ENCODE measurements at places on chromosomes 4 and X.

- DNase-seq = no peak
Observed at GRCh38 chr4:93127489-93127888, 701.1 kb upstream of the ATOH1 start.

DNA sequence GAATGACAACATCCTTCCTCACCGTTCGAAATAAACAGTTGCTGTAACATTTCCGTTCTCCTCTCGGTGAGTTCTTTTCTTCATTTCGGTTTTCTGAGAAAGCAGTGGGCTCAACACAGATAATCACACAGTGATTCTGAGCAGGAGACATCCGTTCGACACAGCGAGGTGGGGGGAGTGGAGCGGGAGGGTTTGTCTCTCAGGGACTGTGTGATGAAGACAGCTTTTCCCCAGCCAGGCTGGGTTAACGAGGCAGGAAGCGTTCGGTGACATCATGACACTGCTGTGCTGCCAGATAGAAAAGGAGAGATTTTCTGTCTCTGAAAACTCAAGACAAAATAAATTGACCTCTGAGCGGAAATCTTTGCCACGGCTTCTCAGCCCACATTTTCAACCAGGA, 119.3 kb downstream of the CRLF2 start:
- no peak for DNase-seq

DNA sequence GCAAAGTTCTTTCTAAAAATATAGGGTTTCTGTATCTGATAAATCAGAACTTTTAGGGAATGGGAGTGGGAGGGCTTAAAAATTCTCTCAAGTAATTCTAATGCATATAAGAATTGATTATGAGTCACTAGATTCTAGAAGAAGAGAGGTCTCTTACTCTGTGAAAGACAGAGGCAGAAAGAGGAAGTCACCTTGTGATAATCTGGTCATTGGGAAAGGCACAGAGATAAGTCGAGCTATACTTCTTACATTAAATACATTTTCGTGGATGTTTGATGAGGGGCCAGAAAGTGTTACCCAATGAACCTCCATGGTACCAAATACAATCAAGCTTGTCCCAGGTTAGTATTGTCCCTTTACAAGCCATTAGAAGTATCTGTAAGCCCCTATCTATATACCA, 134.4 kb downstream of the MAD2L1 start:
- no peak for DNase-seq

- DNase-seq = peak; percentile 71
Observed at GRCh38 chrX:13428053-13428786, 108.4 kb upstream of the ATXN3L start.

DNA sequence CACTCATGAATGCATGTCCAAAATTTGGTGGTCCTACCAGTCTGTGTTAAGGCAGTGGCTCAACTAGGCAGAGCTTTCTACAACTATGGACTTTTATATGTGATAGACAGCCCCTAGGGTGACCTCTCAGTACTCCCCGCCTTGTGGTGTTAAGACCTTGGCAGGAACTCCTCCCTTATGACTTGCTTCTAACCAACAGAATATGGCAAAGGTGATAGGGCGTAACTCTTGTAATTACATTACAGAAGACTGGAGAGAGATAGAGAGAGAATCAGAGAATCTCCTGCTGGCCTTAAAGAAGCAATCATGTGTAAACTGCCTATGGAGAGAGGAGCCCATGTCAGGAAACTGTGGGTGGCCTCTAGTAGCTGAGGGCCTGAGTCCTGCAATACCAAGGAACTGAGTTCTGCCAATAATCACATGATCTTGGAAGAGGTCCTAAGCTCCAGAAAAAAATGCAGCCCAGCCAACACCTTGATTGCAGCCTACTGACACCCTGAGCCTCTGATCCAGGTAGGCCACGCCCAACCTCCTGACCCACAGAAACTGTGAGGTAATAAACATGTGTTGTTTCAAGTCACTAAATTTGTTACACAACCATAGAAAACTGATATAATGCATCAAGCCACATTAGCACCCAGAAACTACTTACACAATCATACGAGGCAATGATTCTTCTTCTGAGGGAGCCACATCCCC, 68.9 kb downstream of the INPP4B start:
- DNase-seq = no peak

DNA sequence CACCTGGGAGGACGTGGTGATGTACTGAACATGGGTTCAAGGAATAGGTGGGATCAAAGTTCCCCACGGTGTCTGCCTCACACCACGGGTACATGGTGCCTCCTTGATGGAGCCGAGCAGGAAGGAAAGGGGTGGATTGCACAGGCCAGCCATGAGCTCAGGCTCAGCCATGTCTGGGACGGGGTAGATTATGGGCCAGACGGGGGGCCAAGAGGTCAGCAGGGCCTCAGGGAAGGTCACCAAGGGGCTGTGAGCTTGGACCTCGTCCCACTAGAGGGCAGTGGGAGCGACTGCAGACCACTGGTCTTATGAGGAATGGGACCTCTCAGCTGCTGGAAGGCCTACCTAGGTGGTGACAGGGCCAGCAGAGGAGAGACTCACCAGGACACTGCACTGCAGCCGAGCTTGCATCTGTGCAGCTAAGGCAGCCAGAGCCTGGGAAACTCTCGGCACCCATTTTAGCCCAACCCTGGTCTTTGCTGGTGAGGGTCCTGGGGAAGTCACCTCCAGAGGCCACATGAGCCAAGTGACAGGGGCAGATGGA, 38.4 kb downstream of the JAKMIP1 start:
- DNase-seq = no peak

GRCh38 chr4:22456291-22456690, 59.6 kb downstream of the ADGRA3 start:
- no peak for DNase-seq

- no peak for DNase-seq
Observed at GRCh38 chr4:96703265-96703664, 863.4 kb downstream of the PDHA2 start.

DNA sequence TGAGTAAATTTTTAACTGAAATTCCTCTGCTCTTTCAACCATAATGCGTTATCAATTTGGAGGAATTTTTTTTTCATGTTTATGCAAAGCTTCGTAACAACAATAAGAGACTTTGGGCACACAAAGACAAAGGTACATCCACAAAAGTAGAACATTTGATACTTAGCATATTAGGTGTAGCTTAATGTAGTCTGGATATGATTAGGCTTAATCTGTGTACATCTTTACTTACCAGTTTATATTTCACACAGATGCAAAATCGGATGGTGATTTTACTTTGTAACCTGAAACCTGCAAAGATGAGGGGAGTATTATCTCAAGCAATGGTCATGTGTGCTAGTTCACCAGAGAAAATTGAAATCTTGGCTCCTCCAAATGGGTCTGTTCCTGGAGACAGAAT, 20.3 kb downstream of the AIMP1 start:
- no peak for DNase-seq

DNA sequence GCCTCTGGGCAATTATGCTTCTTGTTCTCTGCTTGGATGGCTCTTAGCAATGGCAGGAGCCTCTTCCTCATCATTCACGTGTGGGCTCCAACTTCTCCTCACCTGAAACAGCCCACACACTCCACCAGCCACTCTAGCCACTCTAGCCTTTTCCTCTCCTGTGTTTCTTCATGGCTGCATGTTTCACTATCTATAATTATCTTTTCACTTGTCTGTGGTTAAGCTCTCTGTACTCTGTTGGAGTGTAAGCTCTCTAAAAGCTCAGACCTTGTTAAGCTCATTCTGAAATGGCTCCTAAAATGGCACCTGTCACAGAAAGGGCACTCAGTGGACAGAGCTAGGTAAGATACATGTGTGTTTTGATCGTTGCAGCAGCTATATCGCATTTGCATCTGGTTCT, 80.0 kb downstream of the SH3KBP1 start:
- no peak for DNase-seq

DNA sequence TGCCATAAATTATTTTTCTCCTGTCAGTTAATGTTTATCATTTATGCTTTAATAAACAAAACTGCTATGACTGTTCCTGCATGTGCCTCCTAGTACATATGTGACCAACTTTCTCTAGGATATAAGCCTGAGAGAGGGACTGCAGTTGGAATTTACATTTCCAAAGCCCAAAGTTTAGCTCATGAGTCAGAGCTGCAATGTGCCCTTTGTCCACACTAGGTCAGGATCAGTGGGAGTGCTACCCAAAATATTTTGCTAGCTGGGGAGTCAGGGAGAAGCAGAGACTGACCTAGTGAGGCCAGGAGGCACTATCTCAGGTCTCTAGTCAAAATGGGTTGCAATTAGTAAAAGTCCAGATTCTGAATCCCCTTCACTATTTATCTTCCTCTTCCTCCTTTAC, 92.7 kb downstream of the AR start:
- peak; percentile 6 for DNase-seq

GRCh38 chrX:38871129-38872029, 70.1 kb downstream of the MID1IP1 start:
- DNase-seq = no peak

- DNase-seq = no peak
Observed at GRCh38 chr4:37728064-37728463, 41.9 kb upstream of the RELL1 start.

GRCh38 chr4:6334203-6334887, 64.7 kb downstream of the WFS1 start:
- DNase-seq = no peak

GRCh38 chr4:73725985-73726384, 14.4 kb upstream of the CXCL8 start:
- DNase-seq = peak; percentile 96

- no peak for DNase-seq
Observed at GRCh38 chr4:569958-570667, 6.0 kb downstream of the TMEM271 start.

GRCh38 chr4:104966349-104967033, 180.2 kb upstream of the TET2 start:
- DNase-seq = peak; percentile 33

DNA sequence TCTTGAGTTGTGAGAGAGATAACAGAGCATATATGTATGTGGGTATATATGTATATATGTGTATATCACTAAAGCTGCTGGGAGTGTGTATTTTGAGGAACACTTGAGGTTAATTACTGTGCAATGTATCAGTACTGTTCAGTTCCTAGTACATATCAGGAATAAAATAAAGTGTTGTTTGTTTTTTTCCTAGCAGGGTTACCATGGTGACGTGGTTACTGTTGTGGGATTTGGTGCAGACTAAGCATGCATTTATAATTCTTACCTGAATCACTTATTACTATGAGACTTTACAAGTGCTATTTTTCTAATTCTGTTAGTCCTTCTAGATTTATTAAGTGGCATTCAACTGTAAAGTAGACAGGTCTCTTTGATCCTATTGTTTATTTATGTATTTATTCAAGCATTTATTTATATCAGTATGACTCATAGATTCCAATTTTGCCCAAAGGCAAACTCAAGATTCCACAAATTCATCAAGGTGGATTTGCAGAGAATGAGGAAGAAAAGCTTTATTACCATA, 26.9 kb upstream of the BEX4 start:
- peak; percentile 7 for DNase-seq

- DNase-seq = peak; percentile 61
Observed at GRCh38 chr4:96677499-96677898, 837.6 kb downstream of the PDHA2 start.

DNA sequence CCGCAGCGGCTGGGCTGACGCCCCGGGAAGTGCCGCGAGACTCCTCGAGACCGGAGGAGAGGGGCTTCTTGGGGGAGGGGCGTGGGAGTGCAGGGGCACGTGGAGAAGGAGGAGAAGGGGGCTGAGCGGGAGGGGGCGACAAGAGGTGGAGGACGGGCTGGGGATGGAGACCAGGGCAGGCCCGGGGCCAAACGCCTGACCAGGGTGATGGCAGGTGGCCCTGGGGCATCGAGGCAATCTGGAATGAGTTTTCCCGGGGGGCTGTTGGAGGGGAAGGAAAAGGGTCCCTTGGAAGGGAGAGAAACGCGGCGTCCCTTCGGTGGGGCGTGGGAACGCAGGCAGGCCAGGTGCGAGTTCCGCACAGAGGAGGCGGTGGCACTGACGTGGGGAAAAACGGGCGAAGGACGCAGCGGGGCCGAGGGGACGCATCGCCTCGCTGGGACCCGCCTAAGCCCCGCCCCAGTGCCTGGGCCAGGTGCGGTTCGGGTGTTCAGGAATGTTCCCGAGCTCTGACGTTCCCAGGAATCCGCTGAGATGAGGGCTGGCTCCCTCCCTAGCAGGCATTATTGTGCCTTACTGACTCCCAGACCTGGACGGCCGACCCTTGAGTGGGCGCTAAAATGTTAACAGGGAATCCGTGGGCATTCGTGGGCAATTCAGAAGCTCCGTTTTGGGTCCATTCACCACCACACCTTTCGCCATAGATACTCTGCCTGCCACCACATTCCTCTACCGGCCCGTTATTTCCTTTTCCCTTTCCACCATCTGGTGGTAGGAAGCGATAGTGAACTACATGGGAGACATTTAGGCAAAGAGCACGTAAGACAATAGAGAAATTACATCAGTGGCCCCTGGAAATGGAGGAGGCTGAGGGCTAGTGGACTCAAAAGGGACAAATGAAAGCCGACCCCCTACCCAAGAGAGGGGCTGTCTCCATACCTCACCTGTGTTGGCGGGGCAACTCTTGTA, 795 bp upstream of the SH3KBP1 start:
- DNase-seq = peak; percentile 82

DNA sequence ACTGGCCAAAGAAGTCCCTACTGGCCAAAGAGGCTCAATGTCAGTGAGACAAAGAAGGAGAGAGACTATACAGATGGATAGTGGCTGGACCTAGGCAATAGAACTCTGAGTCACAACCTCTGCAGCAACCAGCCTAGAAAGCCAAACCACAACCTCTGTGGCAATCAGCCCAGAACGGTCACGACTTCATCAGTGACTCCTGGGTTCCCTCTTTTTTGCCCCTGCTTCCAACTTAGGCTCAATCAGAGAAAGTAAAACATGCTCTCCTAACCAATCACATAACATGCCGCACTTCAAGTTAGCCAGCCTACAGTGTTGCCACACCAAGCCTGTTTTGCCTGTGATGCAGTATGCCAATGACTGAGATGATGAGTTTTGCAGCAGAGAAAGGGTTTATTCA, 203.4 kb downstream of the ANAPC10 start:
- DNase-seq = peak; percentile 94

GRCh38 chrX:131728295-131729145, 184.6 kb downstream of the OR13H1 start:
- DNase-seq = no peak

- DNase-seq = peak; percentile 21
Observed at GRCh38 chr4:80183250-80184052, 13.9 kb upstream of the PRDM8 start.

GRCh38 chr4:173520921-173521466, 9.0 kb downstream of the HAND2 start:
- no peak for DNase-seq

- DNase-seq = no peak
Observed at GRCh38 chr4:182556580-182556979, 313.4 kb downstream of the TENM3 start.

DNA sequence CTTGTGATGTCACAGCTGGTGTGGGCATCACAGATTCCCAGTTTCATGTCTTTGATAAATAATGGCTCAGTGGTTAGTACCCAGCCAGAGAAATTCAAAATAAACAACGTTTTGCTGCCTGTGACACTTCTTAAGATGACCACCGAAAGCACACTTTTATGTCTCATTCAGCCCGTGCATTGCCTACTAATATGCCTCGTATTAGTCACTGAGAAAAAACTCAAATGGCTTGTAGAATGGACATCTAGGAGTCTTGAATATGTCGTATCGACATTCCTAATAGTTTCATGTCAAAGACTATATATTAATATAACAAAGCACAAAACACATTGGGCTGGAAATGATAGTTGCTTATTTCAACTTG, 103.9 kb upstream of the FAT1 start:
- DNase-seq = no peak

GRCh38 chr4:77347351-77347966, 190.5 kb downstream of the CCNG2 start:
- DNase-seq = no peak
